ENCODE measurements at places on chromosomes 7 and 10.

DNA sequence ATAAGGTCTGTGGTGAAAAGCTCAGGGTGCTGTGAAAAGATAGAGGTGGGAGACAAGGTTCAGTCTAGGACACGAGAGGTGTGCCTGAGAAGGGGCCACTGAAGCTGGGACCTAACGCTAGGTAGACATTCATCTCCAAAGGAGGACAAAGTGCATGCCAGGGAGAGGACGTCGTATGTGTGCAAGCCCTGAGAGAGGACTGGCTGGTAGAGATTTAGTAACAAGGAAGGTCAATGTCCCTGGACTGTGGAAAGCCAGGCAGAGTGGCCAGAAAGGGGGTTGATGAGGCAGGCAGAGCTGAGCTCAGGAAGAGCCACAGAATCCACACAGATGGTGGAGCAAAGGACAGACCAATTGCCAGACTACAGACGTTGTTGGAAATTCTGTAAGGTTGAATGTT, 817.6 kb downstream of the CCSER2 start:
- DNase-seq = no peak

GRCh38 chr7:22884911-22885788, 62.5 kb upstream of the TOMM7 start:
- DNase-seq = no peak

DNA sequence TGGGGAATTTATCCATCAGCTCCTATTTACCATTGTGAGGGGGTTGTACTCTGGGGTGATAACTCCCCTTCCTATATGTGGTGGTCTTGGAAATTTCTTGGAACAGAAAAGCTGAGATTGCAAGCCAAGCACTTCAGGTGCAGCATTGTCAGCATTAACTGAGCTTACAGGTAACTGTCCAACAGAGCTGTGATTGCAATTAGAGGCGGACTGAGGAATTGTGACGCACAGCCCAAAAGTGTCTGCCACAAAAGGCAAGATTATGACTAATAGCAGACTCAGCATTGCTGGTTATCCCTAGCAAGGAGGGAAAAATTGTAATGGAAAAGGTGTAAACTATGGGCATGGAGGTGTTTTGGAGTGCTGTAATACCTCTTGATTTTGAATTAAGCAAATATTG, 126.1 kb upstream of the AGR3 start:
- DNase-seq = no peak

DNA sequence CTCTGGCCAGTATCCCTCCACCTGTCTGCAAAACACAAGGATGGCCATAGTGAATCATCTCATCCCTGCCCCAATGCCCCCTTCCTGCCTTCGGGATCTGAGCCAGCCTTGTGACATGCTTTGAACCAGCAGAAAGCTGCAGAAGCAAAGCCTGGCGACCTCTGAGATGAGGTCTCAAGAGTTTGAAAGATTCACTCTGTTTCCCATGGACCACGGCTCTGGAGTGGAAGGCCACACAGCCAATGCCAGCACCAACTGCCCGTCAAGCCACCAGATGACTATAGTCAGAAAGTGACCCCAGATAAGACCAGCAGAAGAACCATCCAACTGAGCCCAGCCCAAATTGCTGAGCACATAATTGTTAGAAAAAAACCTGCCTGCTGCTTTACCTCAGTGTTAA, 193.9 kb upstream of the PPP2R2D start:
- DNase-seq = no peak

- no peak for DNase-seq
Measured at GRCh38 chr10:49740346-49741107, 21.6 kb downstream of the OGDHL start.

GRCh38 chr10:77308084-77308732, 329.4 kb downstream of the KCNMA1 start:
- DNase-seq = no peak

GRCh38 chr10:44010873-44011602, 362.4 kb upstream of the ZNF32 start:
- DNase-seq = no peak

DNA sequence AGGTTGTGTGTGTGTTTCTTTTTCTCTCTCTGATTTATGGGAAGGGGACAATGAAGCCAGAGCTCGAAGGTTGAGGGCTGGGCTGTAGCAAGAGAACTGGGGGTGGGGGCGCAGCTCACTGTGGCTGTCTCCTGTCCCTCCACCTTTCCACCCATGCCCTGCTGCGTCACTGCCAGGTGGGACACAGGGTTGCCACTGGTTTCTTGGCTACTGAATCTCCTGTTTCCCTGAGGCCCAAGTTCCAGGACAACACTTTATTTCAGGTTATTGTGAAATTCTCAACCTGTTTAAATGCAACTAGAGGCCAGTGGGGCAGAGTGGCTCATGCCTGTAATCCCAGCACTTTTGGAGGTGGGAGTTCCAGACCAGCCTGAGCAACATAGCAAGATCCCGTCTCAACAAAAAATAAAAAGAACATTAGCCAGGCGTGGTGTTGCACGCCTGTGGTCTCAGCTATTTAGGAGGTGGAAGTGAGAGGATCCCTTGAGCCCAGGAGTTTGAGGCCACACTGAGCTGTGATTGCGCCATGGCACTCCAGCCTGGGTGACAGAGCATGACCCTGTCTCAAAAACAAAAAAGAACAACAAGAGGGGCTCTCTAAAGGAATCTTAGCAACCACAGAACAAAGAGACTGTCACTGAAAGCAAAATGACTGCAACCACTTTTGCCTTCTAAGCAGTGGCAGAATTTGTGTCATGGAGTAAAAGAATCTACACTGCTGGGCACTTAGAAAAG, 22.6 kb downstream of the TBATA start:
- no peak for DNase-seq

GRCh38 chr10:116490028-116490662, 55.6 kb upstream of the PNLIP start:
- no peak for DNase-seq
